ENCODE measurements at places on chromosomes 6 and 20.

- DNase-seq = no peak
These were observed 380.0 kb upstream of the FLRT3 start for GRCh38 chr20:14717134-14717999.

DNA sequence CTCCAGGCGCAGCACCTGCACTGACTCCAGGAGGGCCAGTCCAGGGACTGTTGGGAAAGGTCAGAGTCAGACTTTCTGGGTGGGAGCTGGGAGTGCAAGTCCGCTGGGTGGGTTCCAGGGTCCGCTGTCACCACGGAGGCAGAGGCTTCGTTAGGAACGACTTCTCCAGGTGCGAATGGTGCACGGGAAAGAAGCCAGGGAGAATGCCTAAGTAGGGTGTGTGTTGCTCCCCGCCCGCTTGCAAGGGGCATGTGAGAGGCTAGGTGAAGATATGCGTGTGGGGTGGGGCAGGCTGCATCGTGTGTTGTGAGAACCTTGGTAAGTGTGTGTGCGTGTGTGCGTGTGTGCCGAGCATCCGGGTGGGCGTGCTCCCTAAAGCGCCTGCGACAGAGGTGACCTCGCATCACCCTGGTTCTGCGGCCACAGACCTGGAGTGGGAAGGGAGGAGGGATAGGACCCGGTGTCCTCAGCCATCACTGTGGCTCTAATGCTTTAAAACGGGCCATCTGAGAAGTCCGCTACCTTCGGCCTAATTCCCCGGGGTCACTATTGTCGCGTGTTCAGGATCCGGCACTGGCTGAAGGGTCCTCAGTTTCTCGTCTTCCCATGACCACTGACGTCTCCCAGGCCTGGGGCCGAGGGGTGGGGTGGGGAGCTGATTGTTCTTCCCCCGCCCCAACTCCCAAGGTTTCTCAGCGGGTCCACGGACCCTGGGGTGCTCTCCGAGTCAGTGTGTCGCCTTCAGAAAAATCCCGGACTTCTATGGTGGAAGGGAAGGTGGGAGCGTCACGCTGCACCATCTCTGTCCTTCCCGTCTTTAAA is 6.1 kb downstream of the SLC32A1 start:
- DNase-seq = no peak

DNA sequence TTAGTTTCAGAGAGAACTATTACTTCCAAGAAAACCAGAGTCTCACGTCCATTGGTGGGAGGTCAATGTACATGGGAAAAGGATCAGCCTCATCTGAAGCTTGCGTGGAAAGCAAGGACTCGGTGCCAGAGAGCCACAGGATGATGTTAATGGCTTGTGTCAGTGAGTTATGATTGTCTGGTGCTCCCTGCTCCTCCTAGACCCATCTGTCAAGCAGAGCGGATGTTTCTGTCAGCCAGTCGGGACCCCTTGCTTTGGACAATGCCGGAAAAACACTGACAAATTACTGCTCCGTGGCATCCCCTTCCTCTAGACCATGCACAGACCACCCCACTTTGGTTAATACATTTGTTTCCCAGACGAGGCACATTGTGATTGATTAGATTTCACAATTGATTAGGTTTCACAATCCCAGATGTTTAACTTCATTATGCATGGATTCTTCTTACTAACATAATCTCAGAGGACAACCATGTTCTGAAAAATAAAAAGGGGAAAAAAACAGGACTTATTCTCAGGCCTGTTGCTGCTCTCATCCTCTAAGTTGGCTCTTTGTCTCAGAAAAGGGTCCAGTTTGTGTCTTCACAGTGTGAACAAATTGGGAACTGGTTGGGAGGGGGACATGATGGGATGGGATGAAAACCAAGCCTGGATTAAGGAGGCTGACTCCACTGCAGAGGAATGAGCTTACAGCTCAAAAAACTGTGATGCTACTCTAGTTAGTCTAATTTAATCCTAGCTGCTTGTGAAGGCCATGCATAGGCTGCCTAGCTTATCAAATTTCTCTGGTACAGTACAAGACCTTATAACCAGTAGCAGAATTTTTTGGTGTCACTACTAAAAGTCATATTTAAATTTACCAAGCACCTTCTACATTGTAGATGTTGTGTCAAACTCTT is 51.9 kb downstream of the UNC5CL start:
- no peak for DNase-seq

GRCh38 chr6:150183105-150183504 is 40.3 kb downstream of the PPP1R14C start:
- no peak for DNase-seq

DNA sequence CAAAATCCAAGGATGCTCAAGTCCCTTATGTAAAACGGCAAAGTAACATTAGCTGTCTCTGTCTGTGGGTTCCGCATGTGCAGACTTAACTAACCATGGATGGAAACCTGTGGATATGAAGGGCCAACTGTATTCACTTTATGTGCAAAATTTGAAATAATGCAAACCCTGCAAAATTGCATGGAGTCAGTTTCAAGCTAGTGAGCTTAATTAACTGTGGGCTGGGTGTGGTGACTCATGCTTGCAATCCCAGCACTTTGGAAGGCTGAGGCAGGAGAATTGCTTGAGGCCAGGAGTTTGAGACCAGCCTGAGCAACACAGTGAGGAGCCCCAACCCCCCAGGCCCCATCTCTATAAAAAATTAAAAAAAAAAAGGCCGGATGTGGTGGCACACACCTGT is 81.4 kb downstream of the ANKS1A start:
- no peak for DNase-seq

GRCh38 chr20:19070681-19071445 is 141.6 kb upstream of the SLC24A3 start:
- DNase-seq = no peak

DNA sequence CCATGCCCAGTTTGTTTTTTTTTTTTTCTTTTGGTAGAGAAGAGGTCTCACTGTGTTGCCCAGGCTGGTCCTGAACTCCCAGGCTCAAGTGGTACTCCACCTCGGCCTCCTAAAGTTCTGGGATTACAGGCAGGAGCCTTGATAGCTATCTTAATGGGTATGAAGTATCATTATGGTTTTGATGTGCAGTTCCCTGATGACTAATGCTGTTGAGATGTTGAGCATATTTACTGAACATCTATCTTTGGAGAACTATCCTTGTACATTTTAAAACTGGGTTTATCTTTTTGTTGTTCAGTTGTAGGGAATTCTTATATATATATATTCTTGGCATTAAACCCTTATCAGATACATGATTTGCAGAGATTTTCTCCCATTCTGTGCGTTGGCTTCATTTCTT is 21.4 kb upstream of the MYL9 start:
- DNase-seq = no peak

DNA sequence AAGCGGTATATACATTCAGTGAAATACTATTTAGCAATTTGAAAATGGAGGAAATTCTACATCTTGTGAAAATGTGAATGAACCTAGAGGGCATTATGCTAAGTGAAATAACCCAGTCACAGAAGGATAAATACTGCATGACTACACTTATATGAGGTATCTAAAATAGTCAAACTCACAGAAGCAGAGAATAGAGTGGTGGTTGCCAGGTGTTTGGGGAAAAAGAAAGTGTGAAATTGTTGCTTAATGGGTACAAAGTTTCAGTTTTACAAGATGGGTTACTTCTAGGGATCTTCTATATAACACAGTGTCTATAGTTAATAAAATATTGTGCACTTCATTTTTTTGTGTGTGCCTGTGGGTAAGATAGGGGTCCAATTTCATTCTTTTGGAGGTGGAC is 1152.0 kb downstream of the EPHA7 start:
- no peak for DNase-seq

GRCh38 chr6:1770435-1770843 is 160.7 kb downstream of the FOXC1 start:
- DNase-seq = no peak

DNA sequence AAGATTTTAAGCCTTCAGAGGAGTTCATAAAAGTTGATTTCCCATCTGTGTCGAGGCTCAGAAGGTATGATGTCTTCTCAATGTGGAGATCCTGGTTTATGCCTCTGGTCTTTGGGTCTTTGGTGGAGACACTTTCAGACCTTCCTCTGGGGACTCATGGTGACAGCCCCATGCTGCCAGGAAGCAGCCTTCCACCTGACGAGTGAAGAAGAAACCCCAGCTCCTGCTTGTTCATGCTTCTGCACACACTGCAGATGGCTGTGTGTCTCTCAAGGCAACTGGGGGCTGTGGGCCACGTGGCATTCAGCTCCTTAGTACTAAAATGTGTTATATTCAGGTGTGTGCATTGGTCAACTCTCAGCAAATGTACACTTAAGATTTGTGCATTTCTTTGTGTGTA is 4.9 kb upstream of the SCP2D1 start:
- no peak for DNase-seq

- DNase-seq = no peak
These were observed 228.6 kb downstream of the KCNQ5 start for GRCh38 chr6:72850469-72850868.

GRCh38 chr6:121760745-121761144 is 325.3 kb downstream of the GJA1 start:
- no peak for DNase-seq

- no peak for DNase-seq
These were observed 40.8 kb downstream of the PACSIN1 start for GRCh38 chr6:34506718-34507117.

GRCh38 chr6:87279196-87279595 is 43.2 kb upstream of the SMIM8 start:
- DNase-seq = no peak

DNA sequence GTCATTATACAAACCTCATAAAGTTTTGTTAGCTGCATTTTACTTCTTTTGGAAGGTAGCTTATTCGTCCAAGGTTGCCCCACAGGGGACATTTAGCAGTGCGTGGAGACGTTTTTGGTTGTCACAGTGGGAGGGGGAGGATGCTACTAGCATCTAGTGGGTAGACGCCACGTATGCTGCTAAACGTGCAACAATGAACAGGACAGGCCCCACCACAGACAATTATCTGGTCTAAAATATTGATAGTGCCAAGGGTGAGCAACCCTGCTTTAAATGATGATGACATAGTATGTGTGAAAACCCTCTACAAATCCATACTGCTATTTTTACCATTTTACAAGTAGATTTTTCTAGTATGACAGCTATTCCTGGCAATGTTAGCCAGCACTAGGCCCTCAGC is 13.9 kb upstream of the GCNT2 start:
- no peak for DNase-seq

GRCh38 chr6:169271158-169271876 is 17.7 kb upstream of the THBS2 start:
- DNase-seq = no peak

- no peak for DNase-seq
These were observed 83.5 kb downstream of the CD164 start for GRCh38 chr6:109298605-109299264.

- DNase-seq = no peak
These were observed 1.3 kb upstream of the FNDC11 start for GRCh38 chr20:63552481-63553249.

DNA sequence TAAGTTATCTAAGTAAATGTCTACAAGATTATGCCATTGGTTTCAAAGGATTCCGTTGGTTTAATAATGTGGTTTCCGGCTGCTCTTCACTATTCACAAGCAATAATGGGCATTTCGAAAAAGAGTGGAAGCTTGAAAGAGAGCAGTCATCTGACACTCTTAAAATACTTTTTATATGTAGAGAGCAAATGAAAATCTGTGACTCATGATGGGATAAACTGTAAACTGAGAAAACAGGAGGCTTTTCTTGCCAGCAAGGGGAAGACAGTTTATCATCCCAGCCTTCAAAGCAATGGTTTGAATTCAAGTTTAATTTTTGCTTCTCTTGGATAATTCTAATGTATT is 145.7 kb downstream of the KHDC1L start:
- DNase-seq = no peak

DNA sequence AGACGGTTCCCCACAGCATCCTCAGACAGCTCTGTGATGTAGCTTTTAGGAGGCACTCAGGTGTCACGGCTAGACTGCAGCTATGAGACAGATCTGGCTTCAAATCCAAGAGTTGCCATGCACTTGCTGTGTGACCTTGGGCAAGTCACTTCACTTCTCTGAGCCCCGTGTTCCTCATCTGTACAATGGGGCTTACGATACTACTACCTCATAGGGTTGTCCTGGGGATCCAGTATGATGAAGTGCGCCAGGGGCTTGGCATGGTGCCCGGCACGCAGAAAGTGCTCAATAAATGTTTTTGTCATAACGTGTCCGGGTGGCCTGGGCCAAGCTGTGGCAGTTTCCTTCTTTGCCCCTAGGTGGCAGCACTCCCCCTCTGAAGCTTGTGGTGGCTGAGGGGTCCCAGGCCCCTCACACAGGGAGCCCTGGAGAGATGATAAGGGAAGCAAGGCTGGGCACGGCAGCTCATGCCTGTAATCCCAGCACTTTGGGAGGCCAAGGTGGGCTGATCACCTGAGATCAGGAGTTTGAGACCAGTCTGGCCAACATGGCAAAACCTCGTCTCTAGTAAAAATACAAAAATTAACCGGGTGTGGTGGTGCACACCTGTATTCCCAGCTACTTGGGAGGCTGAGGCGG is 19.1 kb upstream of the CHMP4B start:
- DNase-seq = no peak

- no peak for DNase-seq
These were observed 121.6 kb downstream of the ADAT2 start for GRCh38 chr6:143328876-143329275.

- no peak for DNase-seq
These were observed 32.1 kb downstream of the ADRM1 start for GRCh38 chr20:62334881-62335280.

DNA sequence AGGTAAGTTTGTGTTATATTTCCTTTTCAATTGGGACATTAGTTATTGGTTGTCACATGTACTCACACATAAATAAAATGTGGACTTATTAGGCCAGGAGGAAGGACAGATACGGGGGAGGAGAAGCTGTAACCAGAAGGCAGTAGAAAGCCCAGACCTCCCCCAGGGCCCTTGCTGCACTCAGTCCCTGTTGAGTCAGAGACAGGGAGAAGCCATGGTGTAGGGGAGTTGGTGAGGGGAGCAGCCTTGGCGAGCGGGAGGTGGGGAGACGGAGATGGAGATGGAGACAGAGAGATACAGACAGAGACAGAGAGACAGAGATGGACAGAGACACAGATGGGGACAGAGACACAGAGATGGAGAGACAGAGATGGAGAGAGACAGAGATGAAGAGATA is 263.2 kb downstream of the DLL1 start:
- no peak for DNase-seq

DNA sequence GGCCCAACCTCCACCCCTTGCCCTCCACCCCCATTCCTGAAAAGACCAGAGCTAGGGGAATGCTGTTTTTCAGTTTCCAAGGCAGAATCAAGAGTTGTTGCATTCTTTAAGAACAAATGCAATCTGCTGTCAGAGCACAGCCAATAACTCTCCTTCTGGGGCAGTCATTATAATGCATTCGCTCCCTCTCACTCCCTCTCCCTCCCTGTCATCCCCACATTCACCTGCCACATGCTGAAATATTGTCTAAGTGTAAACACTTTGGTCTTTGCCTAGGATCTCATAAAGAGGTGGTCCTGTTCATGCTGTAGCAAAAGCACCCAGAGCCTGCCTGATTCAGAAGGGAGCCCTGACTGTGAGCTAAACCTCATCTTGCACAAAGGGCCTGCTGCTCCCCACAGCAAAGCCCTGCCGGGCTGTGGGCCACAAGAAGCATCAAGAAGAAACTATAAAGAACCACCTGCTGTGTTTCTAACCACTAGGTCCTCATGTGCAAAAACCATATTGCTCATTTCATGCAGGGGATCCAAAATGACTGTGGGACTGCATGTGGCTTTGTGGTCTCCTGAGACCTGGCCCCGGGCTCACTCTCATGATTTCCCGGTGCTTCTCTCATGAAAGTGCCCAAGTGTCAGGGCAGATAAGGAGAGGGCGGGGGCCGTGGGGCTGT is 85.6 kb downstream of the GPR6 start:
- no peak for DNase-seq

GRCh38 chr6:70823651-70824050 is 133.2 kb downstream of the B3GAT2 start:
- DNase-seq = no peak

- DNase-seq = no peak
These were observed 4.2 kb upstream of the CALHM6 start for GRCh38 chr6:116456927-116457326.

Measured in C1 segment of cervical spinal cord (tissue), 14 donors.